ENCODE measurements at places on chromosomes 5 and 9. TPM values are rescaled to one million over a fixed set of nuclear protein-coding genes. Genes with fewer than 3 reads are reported as not detected.

DNA sequence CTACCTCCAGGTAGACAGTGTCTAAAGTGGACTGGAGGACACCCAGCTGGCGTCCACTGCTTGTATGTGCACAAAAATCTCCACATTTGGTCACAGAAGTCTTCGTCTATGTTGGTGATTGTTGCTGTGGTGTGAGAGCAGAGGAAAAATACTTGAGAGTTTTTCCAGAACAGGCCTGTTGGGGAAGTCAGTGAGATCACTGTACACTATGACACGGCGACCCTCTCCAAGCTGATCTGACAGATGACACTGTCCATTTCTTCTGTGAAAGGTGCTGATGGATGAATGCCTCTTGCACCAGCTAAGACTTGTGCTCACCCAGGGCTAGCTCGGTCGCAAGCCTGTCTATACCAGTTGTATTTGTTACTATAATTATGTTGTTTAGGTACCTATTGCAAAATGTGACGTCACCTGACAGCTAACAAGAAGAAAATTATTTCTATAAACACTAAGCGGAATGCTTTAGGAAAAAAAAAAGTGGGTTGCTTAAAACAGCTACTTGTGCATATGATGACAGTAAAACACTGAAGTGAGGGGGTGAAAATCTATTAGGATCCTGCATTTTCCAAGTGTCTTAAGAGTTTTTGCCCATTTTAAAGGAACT lies 142.3 kb downstream of the ROR2 start:
- DNase-seq: no peak
- no peaks in the 10 kb centered on the region for H3K36me3 ChIP-seq
- peaks cover 11% of the 10 kb centered on the region for H3K4me1 ChIP-seq
- H3K27me3 ChIP-seq: peaks cover 3% of the 10 kb centered on the region

GRCh38 chr5:43514471-43514815 lies 505 bp downstream of the C5orf34 start:
- H3K4me3 ChIP-seq: peak overlapping the region; percentile 89
- DNase-seq: peak; percentile 86
- H3K27ac ChIP-seq: peak overlapping the region; percentile 97
- peaks cover 4% of the 10 kb centered on the region for H3K4me1 ChIP-seq

- H3K36me3 ChIP-seq: no peaks in the 10 kb centered on the region
- no peak overlapping the region for H3K4me3 ChIP-seq
- no peak overlapping the region for H3K27ac ChIP-seq
- peaks cover 36% of the 10 kb centered on the region for H3K4me1 ChIP-seq
Observed at GRCh38 chr9:125517577-125517976, 189.4 kb downstream of the MAPKAP1 start.

GRCh38 chr9:72422214-72422613 lies 57.2 kb upstream of the ZFAND5 start:
- no peaks in the 10 kb centered on the region for H3K4me1 ChIP-seq
- no peak for DNase-seq
- no peaks in the 10 kb centered on the region for H3K36me3 ChIP-seq
- H3K27ac ChIP-seq: no peak overlapping the region
- H3K4me3 ChIP-seq: no peak overlapping the region
- no peaks in the 10 kb centered on the region for H3K27me3 ChIP-seq

The ITGA2 gene
- 35.9 TPM for total RNA-seq

The TAF11L5 gene
- total RNA-seq: not detected

The PROB1 gene
- 0.60 TPM for total RNA-seq

Measured in astrocyte (in vitro differentiated cells and primary cell).